ENCODE measurements at places on chromosomes 7 and 10.
A peak's percentile ranks its signal among the peaks of the same experiment; 100 is the strongest.

GRCh38 chr7:106915873-106916272 is 50.8 kb downstream of the PIK3CG start:
- DNase-seq: no peak

DNA sequence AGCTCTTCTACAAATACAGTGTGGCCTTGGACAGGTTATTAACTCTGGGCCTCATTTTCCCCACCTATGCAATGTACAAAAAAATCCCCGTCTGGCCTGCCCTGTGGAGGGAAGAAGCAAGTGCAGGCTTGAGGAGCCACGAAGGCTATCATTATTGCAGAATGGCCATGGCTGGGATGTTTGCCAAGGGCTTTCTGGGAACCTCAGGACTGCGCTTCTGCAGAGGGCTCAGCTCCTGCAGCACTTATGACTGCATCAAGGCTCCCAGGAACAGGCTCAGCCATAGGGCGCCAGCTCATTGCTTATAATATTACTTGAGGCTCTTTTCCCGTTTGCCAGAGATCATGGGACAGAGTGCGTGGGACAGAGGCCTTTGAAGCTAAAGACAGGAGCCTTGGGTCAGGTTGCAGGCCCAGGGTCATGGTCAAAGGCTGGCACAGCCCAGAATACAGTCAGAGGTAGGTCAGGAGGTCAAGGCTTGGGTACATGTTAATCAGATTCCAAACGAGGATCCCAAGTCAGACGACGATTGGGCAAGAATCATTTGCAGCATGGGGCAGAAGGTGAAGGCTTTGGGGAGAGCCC is 20.6 kb upstream of the C10orf105 start:
- no peak for DNase-seq

GRCh38 chr10:35355971-35356724 is 19.8 kb downstream of the CCNY start:
- no peak for DNase-seq

DNA sequence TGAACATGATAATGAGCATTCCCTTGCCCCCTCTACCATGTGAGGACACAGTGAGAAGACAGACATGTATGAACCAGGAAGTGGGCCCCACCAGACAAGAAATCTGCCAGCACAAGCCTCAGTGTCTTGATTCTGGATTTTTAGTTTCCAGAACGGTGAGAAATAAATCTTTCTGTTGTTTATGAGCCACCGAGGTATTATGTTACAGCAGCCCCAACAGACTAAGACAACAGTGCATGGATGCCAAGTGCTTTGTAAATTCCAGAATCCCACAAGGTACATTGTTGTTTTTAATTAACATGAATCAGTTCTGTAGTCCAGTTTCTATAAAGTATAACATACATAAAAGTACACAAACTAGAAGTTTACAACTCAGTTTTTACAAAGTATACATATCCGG is 162.2 kb downstream of the ARHGAP21 start:
- peak; percentile 27 for DNase-seq

DNA sequence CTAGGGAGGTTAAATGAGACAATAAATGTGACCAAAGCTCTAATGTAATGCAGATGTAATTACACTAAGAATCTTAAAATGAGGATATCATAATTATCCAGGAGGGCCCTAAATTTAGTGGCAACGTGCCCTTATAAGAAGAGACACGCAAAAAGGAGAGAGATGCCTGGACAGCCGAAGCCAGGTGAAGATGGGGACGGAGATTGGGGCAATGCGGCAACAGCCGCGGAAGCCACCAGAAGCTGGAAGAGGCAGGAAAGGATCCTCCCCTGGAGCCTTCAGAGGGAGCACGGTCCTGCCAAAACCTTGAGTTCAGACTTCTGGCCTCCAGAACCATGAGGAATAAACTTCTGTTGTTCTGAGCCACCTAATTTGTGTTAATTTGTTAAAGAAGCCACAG is 25.3 kb upstream of the C10orf71 start:
- DNase-seq: no peak

DNA sequence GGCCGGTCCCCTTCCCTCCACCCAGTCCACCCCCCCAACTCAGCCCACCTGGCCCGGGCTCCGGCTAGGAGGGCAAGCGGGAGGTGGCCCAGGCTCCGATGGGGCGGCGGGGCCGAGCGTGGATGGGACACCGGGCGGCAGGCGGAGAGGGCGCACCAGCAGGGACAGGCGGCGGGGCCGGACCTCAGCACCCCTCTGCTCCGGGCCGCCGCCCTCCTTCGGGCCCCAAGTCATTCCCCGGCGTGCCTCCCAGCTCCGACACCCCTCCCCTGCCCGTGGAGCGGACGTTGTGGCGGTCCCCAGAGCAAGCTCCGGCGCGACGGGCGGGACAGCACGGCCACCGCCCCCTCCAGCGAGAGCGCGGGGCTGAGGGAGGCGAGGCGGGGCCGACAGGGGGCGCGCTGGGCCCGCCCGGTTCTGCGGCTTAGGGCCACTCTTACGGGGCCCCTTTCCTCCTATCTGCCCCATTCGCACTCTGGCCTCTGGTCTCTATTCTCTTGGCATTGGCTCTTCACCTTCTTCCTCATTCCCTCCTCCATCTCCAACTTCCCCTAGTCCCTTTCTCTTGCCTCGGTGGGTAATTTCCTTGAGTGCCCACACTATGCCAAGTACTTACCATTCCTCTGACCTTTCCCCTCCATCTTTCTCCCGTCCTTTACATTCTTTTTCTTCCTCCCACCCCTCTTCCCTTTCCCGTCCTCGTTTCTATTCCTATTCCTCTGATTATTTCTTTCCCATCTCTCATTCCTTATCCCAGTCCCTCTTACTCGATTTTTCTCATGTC is 701 bp upstream of the GBX1 start:
- DNase-seq: no peak

DNA sequence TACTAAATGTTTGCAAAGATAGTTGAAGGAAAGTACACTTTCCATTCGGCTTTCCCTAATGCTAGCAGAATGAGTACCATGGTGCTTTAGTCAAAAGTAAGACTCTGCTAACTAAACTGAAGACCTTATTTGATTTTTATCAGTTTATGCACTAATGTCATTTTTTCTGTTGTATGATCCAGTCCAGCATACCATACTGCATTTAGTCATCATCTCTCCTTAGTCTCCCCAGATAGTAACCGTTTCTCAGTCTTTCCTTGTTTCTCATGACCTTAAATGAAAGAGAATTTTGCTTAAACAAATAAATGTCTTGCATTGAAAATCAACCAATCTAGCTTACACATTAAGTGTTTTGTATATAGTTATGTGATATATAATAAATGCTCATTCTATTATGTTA is 529.5 kb upstream of the SEMA3D start:
- DNase-seq: no peak
